ENCODE measurements at places on chromosomes 1 and 21.

- DNase-seq = no peak
Measured at GRCh38 chr1:191662746-191663145, 495.5 kb upstream of the RGS18 start.

GRCh38 chr21:45499970-45500577 is 42.2 kb downstream of the SLC19A1 start:
- DNase-seq = no peak

GRCh38 chr1:29441916-29442668 is 205.8 kb downstream of the PTPRU start:
- no peak for DNase-seq

DNA sequence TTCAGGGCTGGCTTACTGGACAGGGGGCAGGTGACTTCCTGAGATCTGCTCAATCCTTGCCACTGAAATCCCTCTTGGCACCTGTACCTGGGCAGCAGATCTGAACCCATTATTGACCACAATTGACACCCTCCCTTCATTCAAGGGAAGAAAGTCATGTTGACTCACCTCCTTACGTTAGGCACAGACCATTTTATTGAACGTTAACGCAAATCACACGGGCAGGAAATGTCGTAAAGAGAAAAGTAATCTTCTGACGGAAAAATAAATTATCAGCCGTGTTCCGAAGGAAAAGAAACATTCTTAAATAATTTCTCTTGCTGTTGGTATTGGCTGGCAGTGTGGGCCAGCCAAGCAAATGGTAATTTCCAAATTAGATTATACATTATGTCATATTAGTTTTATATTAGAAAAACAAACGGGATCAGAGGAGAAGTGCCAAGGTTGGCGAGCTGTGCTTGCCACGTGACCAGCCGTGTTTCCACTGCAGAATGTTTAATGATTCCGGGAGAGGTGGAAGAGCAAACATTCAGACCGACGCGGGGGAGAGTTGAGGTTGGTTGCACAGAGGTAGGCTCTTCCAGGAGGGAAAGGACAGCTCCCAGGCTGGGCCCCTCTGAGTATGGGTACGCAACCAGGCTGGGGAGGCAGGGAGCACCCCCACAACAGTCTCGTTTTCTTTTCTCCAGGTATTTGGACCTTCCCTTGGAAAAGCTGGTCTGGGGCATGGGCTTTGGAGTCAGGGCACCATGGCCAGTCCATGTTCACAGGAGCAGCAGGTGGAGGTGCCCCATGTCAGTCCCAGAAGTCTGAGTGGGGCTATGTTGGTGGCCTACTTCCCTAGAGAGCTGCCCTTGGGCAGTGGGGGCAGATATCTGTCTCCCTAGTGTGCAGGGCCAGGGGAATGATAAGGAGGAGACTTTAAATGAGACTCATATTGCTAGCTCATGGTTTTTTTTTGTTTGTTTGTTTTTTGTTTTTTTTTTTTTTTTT is 121.1 kb downstream of the FOXD2 start:
- peak; percentile 77 for DNase-seq

GRCh38 chr1:247317702-247318101 is 14.0 kb downstream of the ZNF496 start:
- DNase-seq = no peak

DNA sequence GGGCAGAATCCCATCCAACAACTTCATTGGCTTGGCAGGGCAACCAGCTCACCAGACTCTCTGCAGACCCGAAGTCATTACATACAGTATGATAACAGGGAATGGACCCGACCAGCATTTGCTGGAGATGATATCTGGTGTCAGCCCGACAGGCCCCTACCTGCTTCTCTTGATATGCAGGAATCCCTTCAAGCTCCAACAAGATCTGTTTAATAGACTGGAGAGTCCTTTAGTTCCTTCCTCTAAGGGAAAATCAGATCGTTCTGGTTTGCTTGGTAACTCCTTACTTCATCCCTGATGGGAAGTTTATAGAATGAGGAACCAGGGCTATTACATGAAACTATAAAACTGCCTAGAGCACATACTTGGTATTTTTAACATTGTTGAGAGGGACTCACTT is 61.2 kb downstream of the EDARADD start:
- DNase-seq = no peak

DNA sequence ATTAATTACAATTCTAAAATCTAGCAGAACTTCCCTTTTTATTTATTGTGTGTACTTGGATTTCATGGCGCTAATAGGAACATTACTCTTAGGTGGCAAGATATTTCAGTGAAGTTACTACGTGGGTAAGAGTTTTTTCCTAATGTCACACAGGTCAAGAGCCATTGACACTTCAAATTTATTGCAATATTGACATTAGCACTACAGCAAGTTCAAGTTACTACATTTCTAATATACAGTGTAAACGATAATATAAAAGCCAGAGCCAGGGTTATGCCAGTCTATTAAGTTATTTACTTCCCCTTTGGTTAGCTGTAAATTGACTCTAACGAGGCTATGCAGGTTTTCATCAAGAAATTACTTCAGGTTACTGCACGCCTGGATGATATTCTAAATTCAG is 29.7 kb downstream of the CHODL start:
- DNase-seq = no peak

GRCh38 chr1:180502361-180503279 is at the start of gene ACBD6:
ACBD6 (minus strand) TSS chr1:180502577; CDS start chr1:180502266, 311 bp downstream.
- DNase-seq = peak; percentile 81

- DNase-seq = no peak
Measured at GRCh38 chr1:42450061-42450460, 5.8 kb downstream of the ZMYND12 start.

- DNase-seq = no peak
Measured at GRCh38 chr1:154913273-154913672, 23.2 kb downstream of the PMVK start.

DNA sequence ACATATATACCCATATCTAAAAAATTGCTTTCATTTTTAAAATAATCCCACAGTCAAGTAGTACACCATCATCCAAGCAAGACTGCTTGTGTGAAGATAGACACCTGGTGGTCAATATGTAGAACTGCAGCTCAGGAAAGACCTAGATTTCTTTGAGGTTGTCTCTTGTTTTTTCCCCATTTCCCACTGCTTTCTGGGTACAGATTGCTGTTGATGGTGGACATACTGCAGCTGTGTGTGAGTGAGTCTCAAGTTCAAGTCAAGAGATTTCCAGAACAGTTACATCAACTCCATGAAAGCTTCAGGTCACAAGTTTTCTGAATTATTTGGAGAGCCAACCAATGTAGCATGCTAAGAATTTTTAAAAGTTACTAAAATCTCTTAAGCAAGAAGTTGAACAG is 306.4 kb downstream of the DUSP10 start:
- no peak for DNase-seq

- no peak for DNase-seq
Measured at GRCh38 chr21:29208044-29208681, 77.7 kb downstream of the MAP3K7CL start.

- DNase-seq = no peak
Measured at GRCh38 chr21:16072737-16073136, 343.0 kb downstream of the USP25 start.

DNA sequence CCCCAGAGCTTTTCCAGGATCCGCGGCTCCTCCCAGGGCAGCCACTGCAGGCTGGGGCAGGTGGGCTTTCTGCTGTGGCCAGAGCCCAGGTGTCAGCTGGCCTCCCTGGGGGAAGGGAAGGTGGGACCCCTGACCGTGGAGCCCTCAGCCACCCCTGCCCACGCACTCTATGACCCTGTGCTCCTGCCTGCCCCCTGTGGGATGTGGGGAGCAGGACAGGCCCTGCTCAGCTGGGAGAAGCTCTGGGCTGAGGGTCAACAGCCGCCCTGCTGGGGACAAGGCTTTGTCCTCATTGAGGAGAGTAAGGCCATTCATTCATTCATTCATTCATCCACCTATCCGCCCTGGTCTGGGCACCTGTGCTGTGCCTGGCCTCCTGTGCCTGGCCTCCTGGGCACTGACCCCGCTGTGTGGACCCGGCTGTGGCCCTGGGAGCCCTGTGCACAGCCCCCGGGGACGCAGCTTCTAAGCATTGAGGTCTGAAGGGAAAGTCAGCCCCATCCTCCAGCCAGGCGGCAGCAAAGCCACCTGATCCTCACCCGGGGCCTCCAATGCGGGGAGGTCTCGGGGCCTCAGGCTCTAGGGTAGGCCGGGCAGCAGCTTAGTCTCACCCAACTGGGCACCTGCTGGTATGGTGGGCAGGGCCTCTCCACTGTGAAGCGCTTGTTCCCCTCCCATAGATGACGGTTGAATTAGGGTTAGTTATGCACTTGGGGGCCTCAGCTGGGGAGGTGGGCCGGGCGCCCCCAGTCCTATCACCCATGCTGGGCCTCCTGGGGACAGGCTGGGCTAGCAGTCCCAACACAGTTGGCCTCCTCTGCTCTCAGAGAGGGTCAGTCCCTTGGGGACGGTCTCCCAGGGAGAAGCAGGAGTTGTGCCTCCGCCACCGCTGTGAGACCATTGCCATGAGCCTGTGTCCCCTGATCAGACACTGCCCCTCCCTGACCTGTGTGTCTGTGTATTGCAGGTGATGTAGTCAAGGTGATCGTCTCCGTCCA is 6.0 kb downstream of the TNFRSF14 start:
- DNase-seq = no peak

DNA sequence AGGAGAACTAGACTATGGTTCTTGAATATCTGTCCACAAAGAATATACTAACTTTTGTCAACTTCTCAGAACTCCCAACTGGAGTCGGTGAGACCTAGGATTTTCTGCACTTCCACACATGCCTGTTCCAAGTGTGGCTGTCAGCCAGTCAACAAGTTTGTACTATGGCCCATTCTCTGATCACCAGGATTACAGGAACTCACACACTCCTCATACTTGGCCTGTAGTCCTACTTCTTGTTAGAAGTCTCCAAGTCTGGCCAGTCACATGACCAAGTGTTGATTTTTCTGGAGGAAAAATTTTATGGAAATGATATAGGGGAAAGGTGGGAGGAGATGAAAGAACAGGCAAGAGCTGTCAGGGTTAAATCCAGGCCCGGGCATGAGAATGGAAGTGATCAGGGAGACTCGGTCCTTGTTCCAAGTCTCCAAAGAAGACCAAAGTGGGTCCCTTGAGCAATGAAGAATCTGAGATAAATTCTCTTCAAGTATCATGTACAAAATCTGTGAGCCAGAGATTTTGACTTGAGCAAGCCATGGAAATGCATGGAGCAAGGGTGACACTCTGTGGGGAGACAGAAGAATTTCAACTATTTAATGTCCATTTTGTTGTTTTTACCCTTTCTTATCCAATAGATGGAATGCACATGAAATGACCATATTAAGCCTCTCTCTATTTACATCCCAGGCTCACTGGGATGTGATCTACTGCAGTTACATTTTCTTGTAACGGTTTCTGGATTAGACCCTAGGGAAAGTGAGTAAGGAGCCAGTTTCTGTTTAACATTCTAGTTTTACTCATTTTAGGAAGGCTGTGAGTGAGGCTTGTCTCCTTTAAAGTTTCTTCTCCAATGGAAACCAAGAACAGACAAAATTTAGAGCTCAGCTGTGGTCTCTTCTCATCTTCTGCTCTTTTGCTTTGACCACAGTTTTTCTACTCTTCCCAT is 320.9 kb downstream of the ASTN1 start:
- no peak for DNase-seq

DNA sequence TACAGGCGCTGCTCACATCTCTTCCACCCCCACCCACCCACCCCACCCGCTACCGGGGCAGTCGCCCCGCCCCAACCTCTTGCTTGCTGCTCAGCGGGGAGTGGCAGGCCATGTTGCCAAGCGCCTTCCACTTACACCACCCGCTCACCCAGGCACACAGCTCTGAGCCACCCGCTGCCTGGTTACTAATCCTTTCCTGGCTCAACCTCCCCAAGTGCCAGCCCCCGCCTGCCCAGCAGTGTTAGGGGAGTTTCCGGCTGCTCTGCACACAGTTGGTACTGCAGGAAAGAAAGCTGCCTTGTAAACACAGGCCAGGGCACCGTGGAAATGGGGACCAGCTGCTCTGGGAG is 56.2 kb downstream of the LACTBL1 start:
- no peak for DNase-seq

DNA sequence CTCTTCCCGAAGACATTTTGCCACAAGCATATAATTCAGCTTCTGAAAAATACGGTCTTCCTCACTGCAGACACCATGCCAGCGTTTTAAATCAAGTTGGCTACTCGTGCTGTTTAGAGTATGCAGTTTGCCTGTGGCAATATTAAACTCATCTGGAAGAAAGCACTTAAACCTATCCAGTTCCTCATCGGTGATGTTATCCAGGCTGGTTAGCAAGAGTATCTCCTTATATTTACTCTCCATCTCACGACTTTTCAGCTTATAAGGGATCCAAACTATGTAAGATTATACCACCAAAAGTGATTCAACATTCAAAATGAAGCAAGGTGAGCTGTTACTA is 9.7 kb upstream of the IFI16 start:
- DNase-seq = no peak
